ENCODE measurements at places on chromosomes 6 and 20.

DNA sequence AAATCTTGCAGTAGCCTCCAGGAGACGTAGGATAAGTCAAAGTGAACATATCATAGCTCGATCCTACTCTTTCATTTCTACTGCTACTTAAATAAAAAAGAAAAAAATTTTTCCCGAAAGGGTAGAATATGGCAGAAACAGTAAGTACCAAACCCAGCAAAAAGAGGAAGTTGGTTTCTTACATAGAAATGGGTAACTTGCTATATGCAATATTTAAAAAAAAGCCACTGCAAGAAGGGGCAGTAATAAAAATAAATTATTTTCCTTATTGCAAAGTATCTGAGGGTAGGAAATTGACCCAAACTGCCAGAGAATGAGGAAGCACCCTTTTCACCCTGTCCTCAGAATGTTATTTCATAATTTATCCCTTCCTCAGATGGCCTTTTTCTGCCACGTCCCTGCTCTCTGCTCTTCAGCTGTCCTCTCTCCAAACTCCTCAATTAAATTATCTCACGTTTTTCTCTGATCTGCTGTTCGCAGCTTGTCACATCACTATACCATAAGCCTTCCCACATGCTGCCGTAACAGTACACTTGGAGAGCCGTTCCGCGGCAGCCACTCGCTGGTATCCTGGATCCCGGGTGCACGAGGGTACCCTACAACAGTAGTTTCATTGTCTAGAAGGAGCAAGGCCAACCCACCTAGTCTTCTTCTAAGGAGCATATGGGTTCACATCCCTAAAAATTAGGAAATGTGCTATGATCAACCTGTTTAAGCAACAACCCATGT, 149.6 kb downstream of the BACH2 start:
- H3K36me3 ChIP-seq: no peaks in the 10 kb centered on the region
- H3K4me1 ChIP-seq: no peaks in the 10 kb centered on the region
- H3K27me3 ChIP-seq: no peaks in the 10 kb centered on the region
- DNase-seq: no peak

DNA sequence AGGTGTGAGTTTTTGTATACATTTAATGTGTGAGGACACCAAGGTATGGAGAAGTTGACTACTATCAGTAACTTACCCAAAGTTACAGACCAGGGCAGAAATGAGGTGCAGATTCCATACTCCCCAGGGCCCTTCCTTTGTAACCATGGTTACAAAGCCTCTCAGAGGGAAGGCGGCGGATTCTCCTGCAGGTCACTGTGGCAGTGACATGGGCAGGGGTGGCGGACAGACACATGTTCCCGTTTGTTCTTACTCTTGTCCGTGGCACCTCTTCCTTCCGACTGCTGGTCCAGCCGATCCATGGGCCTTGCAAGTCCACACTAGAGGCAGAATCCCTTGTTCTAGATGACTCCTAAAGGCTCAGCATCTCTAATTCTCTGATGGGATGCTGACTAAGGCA, 43.0 kb downstream of the PDYN start:
- H3K4me1 ChIP-seq: no peaks in the 10 kb centered on the region
- no peaks in the 10 kb centered on the region for H3K27me3 ChIP-seq
- no peak overlapping the region for H3K27ac ChIP-seq

DNA sequence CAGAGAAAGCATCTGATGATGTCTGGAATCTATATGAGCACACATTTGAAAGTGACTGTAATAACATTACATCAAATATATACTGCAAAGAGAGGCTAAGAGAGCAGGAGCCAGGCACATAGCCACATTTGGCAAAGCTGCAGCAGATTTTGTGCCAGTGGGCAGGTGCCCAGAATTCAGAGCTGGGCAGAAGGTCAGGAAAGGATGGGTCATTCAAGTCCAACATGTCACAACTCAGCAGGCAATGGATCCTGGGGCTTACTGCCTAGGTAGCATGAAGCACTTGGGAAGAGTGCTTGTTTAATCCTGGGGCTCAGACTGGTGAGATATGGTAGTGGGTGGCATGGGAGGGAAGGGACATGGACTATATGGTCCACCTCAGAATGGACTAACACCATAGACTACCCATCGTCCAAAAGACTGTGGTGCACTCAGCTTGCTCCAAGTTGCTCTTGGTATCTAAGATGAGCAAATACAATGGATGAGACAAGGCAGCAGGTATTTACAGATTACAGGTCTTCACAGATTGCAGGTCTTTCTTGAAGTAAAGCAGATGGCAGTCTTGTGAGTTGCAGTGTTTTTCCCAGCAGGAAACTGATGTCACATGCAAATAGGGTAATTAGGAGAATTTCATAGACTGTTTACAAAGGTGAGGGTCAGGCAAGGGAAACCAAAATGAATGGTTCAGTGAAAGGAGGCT, 31.2 kb upstream of the SHLD1 start:
- no peak overlapping the region for H3K27ac ChIP-seq
- H3K36me3 ChIP-seq: no peaks in the 10 kb centered on the region
- peaks cover 12% of the 10 kb centered on the region for H3K4me1 ChIP-seq
- no peak for DNase-seq
- no peaks in the 10 kb centered on the region for H3K27me3 ChIP-seq
- H3K4me3 ChIP-seq: no peak overlapping the region

- no peaks in the 10 kb centered on the region for H3K27me3 ChIP-seq
- no peak overlapping the region for H3K27ac ChIP-seq
- DNase-seq: no peak
- no peaks in the 10 kb centered on the region for H3K4me1 ChIP-seq
- no peaks in the 10 kb centered on the region for H3K36me3 ChIP-seq
These were observed 6.9 kb upstream of the RIPPLY2 start for GRCh38 chr6:83846291-83846690.

- no peaks in the 10 kb centered on the region for H3K27me3 ChIP-seq
- no peak overlapping the region for H3K4me3 ChIP-seq
- H3K27ac ChIP-seq: no peak overlapping the region
- no peak for DNase-seq
These were observed 31.8 kb downstream of the PSMB9 start for GRCh38 chr6:32885698-32886286.

DNA sequence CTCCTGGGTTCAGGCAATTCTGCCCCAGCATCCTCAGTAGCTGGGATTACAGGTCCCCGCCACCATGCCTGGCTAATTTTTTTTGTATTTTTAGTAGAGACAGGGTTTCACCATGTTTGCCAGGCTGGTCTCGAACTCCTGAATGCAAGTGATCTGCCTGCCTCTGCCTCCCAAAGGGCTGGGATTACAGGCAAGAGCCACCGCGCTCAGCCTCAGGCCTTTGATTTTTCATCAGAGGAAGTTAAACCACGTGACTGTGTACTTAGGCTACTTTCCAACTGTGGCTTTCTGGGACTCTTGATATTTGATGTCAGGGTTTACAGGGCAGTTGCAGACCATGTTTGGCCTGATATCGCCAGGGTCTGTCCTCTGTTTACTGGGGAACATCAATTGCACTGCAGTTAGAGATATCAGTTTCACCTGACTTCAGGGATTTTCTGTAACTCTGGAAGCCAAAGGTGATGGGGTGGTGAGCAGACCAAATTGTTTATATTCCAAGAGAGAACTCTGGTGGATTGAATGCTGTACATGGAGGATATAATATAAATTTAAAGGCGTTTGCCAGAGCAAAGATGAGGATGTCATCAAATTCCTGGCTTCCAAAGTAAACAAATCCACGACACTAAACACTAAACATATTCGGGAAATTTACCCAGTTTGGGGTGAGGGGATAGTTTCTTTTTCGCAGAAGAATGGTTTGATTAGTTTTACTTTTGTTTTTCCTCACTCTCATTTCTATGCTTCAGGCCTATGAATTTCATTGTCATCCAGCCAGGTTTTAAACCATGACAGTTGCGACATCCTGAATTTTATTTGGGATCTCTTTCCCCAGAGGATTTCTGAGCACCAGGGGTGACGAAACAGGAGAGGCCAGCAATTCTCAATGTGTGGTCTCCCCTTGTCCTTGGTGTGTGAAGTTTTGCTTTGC, 4.2 kb downstream of the PSMF1 start:
- H3K4me1 ChIP-seq: peaks cover 24% of the 10 kb centered on the region
- no peak overlapping the region for H3K4me3 ChIP-seq
- H3K27ac ChIP-seq: no peak overlapping the region
- H3K27me3 ChIP-seq: no peaks in the 10 kb centered on the region

GRCh38 chr6:170159022-170159965, 131.6 kb downstream of the DLL1 start:
- H3K4me1 ChIP-seq: no peaks in the 10 kb centered on the region
- no peak for DNase-seq
- H3K27ac ChIP-seq: no peak overlapping the region
- no peaks in the 10 kb centered on the region for H3K36me3 ChIP-seq

DNA sequence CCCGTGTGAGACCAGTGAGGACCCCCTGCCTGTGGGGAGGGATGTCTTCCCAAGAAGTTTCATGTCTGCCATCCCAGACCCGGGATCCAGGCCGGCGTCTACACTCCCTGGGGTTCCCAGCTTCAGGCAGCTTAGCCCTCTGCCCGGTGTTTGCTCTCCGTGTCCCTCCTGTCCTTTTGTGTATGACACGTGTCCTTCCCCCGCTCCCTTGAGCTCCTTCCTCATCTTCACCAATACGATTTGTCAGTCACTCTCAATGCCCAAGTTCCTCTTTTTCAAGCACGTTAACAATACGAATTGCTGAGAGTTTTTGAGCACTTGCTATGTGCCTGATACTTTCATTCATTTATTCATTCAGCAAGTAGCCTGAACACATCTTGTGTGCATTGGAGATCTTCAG, 115.6 kb upstream of the PTPN1 start:
- no peaks in the 10 kb centered on the region for H3K36me3 ChIP-seq
- H3K27ac ChIP-seq: no peak overlapping the region
- H3K4me1 ChIP-seq: no peaks in the 10 kb centered on the region
- no peak overlapping the region for H3K4me3 ChIP-seq
